Foreskin melanocyte (primary cell): ENCODE measurements at places on chromosomes 4 and X.
A peak's percentile ranks its signal among the peaks of the same experiment; 100 is the strongest.

- DNase-seq: peak; percentile 35
These were observed at the start of gene FSTL5 for GRCh38 chr4:162163892-162164759. FSTL5 (minus strand) TSS chr4:162164000; CDS start chr4:162111396, 52,604 bp downstream.

GRCh38 chr4:181525634-181526033 lies 717.6 kb upstream of the TENM3 start:
- peak; percentile 34 for DNase-seq

DNA sequence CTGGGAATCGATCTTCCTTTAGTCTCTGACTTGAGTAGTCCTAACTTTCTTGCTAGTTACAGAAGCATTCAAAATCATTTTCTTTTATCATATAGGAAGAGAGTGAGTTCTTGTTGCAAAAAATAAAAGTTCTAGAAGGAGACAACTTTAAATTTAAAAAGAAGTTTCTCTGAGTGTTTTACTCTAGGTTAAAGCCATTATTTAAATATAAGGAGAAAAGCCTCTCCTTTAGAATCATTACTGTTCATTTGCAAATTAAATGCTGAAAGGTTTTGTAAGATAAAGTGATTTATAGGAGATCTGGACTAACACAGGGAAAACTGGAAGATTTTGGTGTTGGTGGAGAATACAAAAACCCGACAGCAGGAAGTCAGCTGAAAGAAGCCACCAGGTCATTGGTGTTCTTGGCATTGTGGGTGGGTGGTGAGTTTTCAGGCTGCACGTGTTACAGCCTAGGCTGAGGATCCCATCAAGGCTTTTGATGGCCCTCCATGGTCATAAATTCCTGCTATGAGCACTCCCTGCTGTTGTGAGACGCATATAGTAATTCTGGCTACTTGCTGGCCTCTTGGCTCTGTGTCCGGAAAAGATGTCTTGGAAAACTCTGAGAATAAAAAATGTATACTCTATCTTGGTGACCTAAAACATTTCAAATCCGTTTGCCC lies 81.6 kb downstream of the GPAT3 start:
- DNase-seq: no peak

- DNase-seq: no peak
These were observed 64.8 kb downstream of the HPGD start for GRCh38 chr4:174457468-174457867.

- no peak for DNase-seq
These were observed 68.0 kb upstream of the MSX1 start for GRCh38 chr4:4791299-4792111.

DNA sequence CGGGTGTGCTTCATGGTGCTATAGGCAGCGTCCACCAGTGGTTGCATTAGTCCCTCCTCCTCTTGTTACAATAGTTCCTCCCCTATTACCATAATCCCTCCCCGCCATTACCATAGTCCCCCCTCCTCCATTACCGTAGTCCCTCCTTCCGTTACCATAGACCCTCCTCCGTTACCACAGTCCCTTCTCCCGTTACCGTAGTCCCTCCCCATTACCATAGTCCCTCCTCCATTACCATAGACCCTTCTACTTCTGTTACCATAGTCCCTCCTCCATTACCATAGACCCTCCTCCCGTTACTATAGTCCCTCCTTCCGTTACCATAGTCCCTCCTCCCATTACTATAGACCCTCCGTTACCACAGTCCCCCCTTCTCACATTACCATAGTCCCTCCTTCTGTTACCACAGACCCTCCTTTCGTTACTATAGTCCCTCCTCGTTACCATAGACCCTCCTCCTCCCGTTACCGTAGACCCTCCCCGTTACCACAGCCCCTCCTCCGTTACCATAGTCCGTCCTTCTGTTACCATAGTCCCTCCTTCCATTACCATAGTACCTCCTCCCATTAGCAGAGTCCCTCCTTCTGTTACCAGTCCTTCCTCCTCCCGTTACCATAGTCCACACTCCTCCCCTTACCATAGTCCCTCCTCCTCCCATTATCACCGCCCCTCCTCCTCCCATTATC lies 129.6 kb downstream of the DHRSX start:
- no peak for DNase-seq

- no peak for DNase-seq
These were observed 173.2 kb upstream of the TBL1X start for GRCh38 chrX:9291629-9292028.
